ENCODE measurements at places on chromosomes 12 and 14.

DNA sequence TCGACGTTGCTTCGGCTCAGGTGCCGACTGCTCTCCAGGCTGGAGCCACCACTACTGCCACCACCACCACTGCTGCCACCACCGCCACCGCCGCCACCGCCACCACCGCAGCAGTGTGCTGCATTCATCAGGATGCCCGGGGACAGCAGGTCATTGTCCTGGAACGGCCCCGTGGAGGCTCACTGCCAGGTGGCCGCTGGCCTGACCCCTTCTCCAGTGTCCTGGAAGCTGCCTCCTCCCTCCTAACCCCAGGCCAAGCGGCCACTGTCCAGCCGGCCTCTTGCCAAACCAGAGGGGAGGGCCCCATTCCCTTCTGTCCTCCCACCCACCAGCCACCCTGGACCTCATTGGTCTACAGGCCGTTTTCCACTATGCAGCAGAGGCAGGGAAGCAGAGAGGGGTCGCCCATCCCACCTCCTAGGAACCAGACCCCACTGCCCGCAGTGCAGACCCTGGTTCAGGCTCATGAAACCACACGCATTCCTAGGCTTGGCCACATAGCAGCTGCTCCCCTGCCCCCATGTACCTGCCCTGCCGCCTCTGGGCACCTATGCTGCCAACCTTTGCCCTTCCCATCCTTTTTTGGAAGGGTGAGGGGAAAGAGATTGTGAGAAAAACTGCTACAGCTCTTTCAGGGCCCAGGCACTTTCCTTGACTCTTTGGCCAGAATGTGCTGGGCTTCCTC lies 15.2 kb downstream of the ARL6IP4 start:
- no peak for DNase-seq

- no peak for DNase-seq
Measured at GRCh38 chr12:118288174-118288573, 84.5 kb downstream of the TAOK3 start.

GRCh38 chr12:112401054-112401453 lies 8.4 kb downstream of the RPL6 start:
- DNase-seq: no peak

DNA sequence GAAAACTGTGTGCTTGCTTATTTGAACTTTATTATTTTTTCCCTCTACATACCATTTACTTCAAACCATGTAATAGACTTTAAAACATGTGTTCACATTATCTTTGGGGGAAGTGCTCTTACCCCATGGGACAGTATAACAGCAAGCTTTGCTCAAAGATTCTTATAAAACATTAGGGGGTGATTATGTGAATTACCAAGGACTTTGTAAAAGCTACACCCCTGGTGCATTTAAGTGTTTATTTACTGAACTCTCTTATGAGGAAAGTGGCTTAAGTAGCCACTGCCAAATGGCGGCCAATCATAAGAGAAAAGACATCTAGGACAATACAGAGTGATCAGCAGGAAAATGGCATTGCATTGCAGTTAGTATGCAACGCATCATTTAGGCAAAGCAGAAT lies 70.3 kb downstream of the CAPZA3 start:
- DNase-seq: no peak

GRCh38 chr14:31955936-31956579 lies 121.0 kb upstream of the ARHGAP5 start:
- DNase-seq: no peak
